T-cell (primary cell): ENCODE measurements at places on chromosomes 5 and 9. TPM values are rescaled to one million over a fixed set of nuclear protein-coding genes. Genes with fewer than 3 reads are reported as not detected.
A peak's percentile ranks its signal among the peaks of the same experiment; 100 is the strongest.

DNA sequence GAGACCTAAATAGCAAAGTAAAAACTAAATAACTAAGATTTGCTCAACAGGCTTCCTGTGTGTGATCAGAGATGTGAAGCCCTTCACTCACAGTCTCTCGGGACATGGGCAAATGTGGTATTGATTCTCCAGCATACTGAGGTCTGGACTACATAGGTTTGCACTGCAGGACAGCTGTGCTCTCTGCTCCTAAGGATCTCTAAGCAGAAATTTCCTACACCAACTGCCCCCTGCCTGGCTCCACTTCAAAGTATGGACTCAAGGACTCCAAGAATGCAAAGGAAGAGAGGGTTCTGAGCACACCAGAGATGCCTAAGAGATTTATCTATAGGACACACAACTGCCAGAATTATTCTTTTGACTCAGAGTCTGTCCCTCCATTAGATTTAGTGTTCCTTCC, 487.2 kb downstream of the SEMA5A start:
- no peaks in the 10 kb centered on the region for H3K4me1 ChIP-seq
- H3K4me3 ChIP-seq: no peak overlapping the region
- H3K36me3 ChIP-seq: no peaks in the 10 kb centered on the region

MLANA gene
- total RNA-seq: not detected

- H3K4me3 ChIP-seq: no peak overlapping the region
- no peak overlapping the region for H3K27ac ChIP-seq
- no peaks in the 10 kb centered on the region for H3K4me1 ChIP-seq
- H3K27me3 ChIP-seq: no peaks in the 10 kb centered on the region
Observed at GRCh38 chr5:169423580-169424278, 122.8 kb upstream of the SLIT3 start.

GRCh38 chr9:87954230-87954629, 20.1 kb downstream of the CDK20 start:
- H3K36me3 ChIP-seq: no peaks in the 10 kb centered on the region
- H3K27me3 ChIP-seq: peaks cover 9% of the 10 kb centered on the region
- no peak overlapping the region for H3K27ac ChIP-seq
- DNase-seq: no peak

DNA sequence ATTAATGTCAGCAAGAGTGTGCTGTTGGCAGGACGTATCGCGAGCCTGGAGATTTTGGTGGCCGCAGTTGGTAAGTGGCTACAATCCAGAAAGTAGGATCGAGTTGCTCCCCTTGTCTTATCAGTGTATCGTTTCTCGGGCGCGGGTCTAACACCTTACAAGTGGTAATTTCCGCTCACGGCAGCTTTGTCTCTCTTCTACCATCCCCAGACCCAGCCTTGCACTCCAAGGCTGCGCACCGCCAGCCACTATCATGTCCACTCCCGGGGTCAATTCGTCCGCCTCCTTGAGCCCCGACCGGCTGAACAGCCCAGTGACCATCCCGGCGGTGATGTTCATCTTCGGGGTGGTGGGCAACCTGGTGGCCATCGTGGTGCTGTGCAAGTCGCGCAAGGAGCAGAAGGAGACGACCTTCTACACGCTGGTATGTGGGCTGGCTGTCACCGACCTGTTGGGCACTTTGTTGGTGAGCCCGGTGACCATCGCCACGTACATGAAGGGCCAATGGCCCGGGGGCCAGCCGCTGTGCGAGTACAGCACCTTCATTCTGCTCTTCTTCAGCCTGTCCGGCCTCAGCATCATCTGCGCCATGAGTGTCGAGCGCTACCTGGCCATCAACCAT, 1.1 kb downstream of the PTGER4 start:
- peak overlapping the region; percentile 80 for H3K4me3 ChIP-seq
- peak overlapping the region; percentile 96 for H3K27ac ChIP-seq
- H3K36me3 ChIP-seq: no peaks in the 10 kb centered on the region
- no peaks in the 10 kb centered on the region for H3K27me3 ChIP-seq

- H3K27me3 ChIP-seq: no peaks in the 10 kb centered on the region
- H3K36me3 ChIP-seq: no peaks in the 10 kb centered on the region
- no peak within 1 kb of the TSS for H3K4me3 ChIP-seq
- H3K27ac ChIP-seq: no peak within 1 kb of the TSS
- no peaks in the 10 kb centered on the region for H3K4me1 ChIP-seq
Observed at GRCh38 chr5:152405145-152405544, at the start of gene NMUR2. Gene NMUR2, minus strand, starts transcription at chr5:152405279. Its CDS starts 166 bp downstream, at chr5:152405113.

DNA sequence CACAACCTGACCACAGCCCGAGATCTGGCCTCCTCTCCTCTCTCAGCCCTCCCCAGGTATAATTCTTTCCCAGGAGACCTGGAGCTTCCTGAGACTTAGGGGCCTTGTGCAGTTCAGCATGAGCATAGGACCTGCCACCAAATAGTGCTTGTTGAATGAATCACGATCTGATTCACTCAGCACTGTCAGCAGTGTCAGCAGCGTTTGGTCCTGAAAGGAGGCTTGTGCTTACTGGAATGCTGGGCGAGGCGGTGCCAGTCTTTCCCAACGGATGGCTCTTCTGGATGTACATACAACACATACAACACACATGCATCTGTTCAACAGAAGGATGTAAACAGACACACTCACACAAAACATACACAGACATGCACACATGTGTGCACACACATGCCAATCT, 173.3 kb downstream of the COL23A1 start:
- no peak overlapping the region for H3K27ac ChIP-seq
- H3K4me1 ChIP-seq: no peaks in the 10 kb centered on the region
- no peak for DNase-seq
- H3K27me3 ChIP-seq: peaks cover 23% of the 10 kb centered on the region

DNA sequence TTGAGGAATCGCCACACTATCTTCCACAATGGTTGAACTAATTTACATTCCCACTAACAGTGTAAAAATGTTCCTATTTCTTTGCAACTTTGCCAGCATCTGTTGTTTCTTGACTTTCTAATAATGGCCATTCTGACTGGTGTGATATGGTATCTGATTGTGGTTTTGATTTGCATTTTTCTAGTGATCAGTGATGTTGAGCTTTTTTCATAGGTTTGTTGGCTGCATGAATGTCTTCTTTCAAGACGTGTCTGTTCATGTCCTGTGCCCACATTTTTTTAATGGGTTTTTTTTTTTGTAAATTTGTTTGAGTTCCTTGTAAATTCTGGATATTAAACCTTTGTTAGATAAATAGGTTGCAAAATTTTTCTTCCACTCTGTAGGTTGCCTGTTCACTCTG, 615.9 kb downstream of the SEMA5A start:
- H3K27ac ChIP-seq: no peak overlapping the region
- no peaks in the 10 kb centered on the region for H3K27me3 ChIP-seq
- H3K4me3 ChIP-seq: no peak overlapping the region
- no peaks in the 10 kb centered on the region for H3K36me3 ChIP-seq
- DNase-seq: no peak

GRCh38 chr9:20552874-20553557, 69.3 kb downstream of the MLLT3 start:
- H3K4me3 ChIP-seq: no peak overlapping the region
- H3K4me1 ChIP-seq: peaks cover 47% of the 10 kb centered on the region
- H3K27me3 ChIP-seq: no peaks in the 10 kb centered on the region
- H3K27ac ChIP-seq: no peak overlapping the region
- no peaks in the 10 kb centered on the region for H3K36me3 ChIP-seq

- no peaks in the 10 kb centered on the region for H3K27me3 ChIP-seq
- H3K4me1 ChIP-seq: no peaks in the 10 kb centered on the region
- H3K4me3 ChIP-seq: no peak overlapping the region
- DNase-seq: no peak
Observed at GRCh38 chr5:88540471-88541115, 271.9 kb upstream of the TMEM161B start.

HMCN2 gene
- 0.03 TPM for total RNA-seq

- no peak overlapping the region for H3K4me3 ChIP-seq
- no peak overlapping the region for H3K27ac ChIP-seq
- H3K4me1 ChIP-seq: no peaks in the 10 kb centered on the region
- no peaks in the 10 kb centered on the region for H3K36me3 ChIP-seq
- H3K27me3 ChIP-seq: no peaks in the 10 kb centered on the region
- no peak for DNase-seq
Observed at GRCh38 chr9:108376140-108376539, 479.6 kb downstream of the ACTL7B start.

DNA sequence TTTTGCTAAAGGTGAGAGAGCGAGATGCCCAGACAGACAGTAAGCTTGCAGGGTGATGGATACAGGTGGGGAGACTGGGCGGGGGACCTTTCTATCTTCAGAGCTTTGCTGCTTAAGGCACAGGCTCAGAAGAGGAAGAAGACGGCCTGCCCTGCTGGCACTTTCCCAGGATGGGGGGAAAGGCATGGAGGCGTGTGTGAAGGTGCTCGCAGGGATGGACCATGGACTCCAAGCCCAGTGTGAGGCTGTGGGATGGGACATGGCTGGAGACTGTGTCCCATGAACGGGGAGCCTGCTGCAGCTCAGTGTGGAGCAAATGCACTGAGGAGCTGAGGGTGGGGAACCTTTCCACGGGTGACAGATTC, 243.2 kb upstream of the IRX4 start:
- no peaks in the 10 kb centered on the region for H3K27me3 ChIP-seq
- no peak overlapping the region for H3K4me3 ChIP-seq
- H3K4me1 ChIP-seq: no peaks in the 10 kb centered on the region
- H3K27ac ChIP-seq: no peak overlapping the region
- DNase-seq: no peak
- H3K36me3 ChIP-seq: no peaks in the 10 kb centered on the region

RRAGA gene
- total RNA-seq: 42.0 TPM

DNA sequence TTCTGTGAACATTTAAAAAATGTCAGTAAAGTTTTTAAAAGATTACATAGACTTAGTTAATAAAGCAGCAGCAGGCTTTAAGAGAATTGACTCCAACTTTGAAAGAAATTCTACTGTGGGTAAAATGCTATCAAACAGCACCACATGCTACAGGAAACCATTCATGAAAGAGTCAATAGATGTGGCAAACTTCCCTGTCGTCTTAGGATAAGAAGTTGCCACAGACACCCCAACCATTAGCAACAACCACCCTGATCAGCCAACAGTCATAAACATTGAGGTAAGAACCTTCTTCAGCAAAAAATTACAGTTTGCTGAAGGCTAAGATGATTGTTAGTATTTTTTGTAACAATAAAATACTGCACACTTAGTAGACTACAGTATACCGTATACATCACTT, 278.2 kb downstream of the CSNK1G3 start:
- H3K4me3 ChIP-seq: no peak overlapping the region
- no peak overlapping the region for H3K27ac ChIP-seq
- no peaks in the 10 kb centered on the region for H3K27me3 ChIP-seq

ATP10B gene
- 0.07 TPM for total RNA-seq

CMYA5 gene
- 0.23 TPM for total RNA-seq

- no peaks in the 10 kb centered on the region for H3K36me3 ChIP-seq
- H3K4me1 ChIP-seq: peaks cover 2% of the 10 kb centered on the region
- H3K27ac ChIP-seq: no peak overlapping the region
- no peak for DNase-seq
- peaks cover 30% of the 10 kb centered on the region for H3K27me3 ChIP-seq
Observed at GRCh38 chr5:178123094-178123965, 7.5 kb upstream of the RMND5B start.

DNA sequence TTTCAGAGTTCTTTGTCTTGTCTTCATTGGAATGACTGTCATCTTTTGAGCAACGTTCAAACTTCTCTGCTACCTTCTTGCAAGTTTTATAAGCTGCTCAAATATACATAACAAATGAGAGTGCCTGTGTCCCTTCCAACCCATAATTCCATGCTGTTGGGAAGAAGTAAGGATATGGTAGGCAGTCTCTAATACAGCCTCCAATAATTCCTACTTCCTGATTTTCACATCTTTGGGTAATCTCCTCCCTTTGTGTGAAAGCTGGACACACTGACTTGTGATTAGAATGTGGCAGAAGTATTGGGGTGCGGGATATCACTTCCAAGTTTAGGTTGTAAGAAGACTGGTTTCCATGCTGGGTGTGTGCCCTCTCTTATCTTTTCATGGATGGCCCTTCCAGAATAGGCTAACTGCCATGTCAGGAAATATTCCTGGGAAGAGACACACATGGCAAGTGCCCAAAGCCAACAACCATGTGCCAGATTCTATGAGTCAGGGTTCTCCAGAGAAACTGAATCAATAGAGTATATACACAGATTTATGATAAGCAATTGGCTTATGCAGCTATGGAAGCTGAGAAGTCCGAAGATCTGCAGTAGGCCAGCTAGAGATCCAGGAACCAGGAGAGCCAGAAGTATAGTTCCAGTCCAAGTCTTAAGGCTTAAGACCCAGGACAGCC, 531.3 kb downstream of the NTRK2 start:
- no peaks in the 10 kb centered on the region for H3K36me3 ChIP-seq
- H3K4me1 ChIP-seq: no peaks in the 10 kb centered on the region
- DNase-seq: no peak
- H3K27ac ChIP-seq: no peak overlapping the region

SLC6A7 gene
- not detected for total RNA-seq

DMRT3 gene
- not detected for total RNA-seq
